ENCODE measurements at places on chromosomes 7 and 10.

GRCh38 chr10:100338434-100339036 is 8.5 kb upstream of the SCD start:
- peak; percentile 95 for DNase-seq

DNA sequence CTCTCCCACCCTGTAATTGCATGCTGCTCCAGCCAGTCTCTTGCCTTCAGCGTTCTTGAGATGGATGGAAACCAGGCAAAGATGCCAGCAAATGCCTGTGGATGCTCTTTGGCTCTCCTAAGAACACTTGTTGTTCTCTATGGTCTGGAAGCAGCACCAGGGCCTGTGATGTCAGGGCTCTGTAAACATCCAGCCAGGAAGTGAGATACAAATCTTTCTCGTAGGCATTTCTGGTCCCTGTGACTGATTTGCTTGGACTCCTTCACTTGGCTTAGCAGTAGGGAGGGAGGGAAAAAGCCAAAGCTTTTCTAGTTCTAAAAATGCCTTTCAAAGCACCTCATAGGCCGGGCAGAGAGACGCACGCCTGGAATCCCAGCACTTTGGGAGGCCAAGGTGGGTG is 201.3 kb downstream of the REEP3 start:
- peak; percentile 55 for DNase-seq

DNA sequence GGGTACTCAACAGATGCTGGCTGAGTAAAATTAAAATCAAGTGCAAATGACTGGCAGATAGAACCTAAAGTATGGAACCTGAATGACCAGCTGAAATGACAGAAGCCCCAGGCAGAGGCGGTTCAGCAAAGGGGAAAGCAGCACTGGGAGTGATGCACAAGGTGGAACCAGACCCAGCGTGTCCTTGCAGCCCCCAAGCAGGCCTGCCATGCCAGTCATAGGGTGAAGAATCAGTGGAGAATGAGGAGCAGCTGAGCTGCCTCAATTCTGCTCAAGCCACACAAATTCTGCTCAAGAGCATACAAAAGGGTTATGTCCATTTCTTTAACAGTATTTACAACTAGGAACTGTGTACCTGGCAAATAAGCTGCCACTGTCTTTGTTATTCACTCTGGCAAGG is 8.7 kb downstream of the ACTR1A start:
- DNase-seq = no peak

DNA sequence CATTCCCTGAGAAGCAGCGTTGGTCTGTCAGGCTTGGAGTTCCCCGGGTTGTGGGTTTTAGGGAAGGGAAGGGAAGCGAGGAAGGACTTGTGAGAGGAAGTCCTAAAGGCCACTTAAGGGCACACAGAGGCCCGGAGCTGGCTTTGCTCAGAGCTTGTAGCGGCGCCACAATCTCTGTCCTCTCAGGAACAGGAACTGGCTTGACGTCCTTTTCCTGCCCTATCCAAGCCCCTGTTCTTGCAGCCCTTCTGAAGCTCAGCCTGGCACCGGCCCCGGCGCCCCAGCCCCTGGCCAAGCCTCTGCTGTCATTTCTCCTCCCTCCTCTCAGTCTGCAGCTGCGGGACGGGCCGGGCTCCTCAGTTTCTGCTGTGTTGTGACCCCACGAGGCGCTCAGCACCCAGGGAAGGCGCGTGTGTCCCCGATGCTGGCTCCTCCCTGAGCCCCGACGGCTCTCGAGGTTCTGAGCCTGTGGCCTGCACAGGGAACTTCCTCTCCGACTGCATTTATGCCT is at the start of gene GIMAP8:
Gene GIMAP8 (plus strand): TSS at position 140 of the 511 bp plus-strand sequence. CDS start 16,069 bp downstream, outside the sequence.
- DNase-seq = peak; percentile 37

DNA sequence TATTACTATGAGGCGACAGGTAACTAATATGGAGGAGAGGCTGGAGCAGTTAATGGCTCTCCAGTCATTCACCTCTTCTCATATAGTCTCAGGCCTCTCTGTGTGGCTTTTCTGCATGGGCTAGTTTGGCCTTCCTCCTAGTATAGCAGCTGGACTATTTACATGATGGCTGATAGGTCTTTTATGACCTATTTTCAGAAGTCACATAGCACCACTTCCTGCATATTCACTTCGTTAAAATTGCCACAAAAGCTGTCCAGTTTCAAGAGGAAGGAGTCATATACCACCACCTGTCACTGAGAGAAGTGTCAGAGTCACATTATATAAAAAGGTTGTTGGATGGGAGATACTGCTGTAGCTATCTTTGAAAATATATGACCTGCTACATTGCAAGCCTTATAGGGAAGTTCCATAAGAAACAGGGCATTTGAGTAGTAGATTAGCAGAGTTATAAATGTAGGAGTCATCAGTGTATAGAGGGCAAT is 8.0 kb upstream of the DMTF1 start:
- no peak for DNase-seq

GRCh38 chr7:149719912-149720335 is 53.5 kb downstream of the ZNF467 start:
- peak; percentile 73 for DNase-seq
